ENCODE measurements at places on chromosomes 5 and 9. TPM values are rescaled to one million over a fixed set of nuclear protein-coding genes. Genes with fewer than 3 reads are reported as not detected.

DNA sequence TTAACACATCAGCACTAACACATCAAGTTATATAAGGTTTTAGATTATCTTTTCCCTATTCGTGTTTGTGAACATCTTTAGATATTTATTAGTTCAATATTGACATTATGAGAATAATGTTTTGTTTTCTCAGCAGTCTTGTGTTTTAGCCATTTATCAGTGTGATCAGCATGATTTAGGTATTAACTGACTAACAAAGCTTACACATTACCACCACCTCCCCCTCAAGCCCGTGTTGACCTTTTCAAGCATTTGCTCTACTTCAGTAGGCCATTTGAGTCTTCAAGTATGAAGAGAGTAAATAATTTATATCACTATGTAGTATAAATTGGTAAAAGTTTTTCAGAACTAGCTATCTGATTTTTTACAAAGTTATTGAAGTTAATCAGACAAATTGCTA lies 6.9 kb downstream of the PBX3 start:
- ATAC-seq, result no peak

DNA sequence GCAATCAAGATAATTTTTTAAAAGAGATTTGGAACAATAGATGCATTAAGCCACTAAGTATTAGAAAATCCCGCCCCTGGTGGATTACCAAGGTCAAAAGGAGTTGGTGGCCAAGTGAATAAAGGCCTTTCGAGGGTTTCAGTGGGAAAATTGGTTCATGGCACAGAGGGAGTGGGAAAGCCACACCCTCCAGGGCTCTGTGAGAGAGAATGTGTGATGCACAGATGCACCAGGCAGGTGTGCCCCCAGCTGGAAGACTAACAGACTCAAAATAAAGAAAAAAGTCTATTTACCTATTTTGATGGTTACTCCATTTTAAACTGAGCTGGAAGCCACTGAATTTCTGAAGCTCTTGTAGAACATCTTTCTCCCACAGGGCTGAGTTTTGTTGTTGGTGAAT lies 278.0 kb downstream of the DRD1 start:
- ATAC-seq, result no peak

ZFAND5 gene
- 104 TPM for total RNA-seq

DNA sequence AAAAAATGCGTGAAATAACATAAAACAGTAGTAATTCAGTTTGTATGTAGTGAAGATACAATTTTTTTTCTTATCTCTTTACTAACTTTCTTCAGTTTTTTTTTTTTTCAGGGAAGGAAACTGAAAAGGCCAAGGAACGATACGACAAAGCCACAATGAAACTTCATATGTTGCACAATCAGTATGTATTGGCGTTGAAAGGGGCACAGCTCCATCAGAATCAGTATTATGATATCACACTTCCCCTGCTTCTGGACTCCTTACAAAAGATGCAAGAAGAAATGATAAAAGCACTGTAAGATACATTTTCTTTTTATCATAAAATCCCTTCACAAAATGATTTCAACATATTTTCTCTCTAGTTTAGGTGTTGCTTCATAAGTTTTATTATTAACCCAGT lies 120.0 kb downstream of the FER start:
- ATAC-seq, result no peak

DNA sequence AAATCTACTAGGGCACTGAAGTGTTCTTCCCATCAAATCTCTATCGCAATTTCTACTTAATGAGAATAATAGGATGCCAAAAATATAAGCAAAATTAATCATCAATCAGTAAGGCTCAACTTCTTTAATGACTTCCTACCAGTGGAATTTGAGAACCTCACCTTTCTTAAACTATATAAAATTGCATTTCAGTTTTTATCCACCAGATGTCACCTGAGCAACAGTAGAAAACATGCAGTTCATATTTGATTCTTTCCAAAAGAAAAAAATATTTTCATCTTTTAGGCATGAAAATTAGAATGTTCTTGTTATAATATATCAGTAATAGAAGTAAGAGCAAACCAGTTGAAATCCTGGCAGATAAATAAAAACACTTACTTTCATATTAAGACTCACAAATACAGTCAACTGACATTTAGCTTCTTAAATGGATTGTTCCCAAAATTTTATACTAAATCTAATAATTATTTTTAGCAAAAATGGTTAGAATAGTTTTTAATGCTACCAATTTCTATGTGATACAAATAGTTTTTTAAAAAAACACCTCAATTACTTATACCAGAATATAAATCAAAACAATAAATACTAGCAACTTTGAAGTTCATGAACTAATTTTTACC lies 13.4 kb upstream of the CCDC112 start:
- ATAC-seq, result no peak

DNA sequence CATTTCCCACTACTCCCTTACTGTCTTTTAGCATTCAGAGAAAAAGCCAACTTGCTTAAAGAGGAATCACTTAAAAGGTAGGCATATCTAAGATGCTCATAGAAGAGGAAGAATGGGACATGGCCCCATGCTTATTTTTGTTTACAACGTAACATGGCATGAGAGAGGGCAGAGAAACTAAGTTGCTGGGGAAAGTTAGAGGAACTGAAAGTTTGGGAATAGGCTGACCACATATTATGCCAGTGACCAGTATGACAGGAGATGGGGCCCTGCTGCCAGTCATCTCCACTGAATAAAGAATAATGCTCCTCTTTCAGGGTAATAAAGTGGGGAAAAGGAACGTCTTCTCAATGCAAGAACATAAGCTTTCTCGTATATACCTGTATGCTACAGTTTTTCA lies 1.9 kb downstream of the PLPP6 start:
- ATAC-seq, result no peak

- no peak for ATAC-seq
Observed at GRCh38 chr9:134785325-134786108, 95.1 kb upstream of the FCN2 start.

- ATAC-seq, result no peak
Observed at GRCh38 chr5:61245936-61246335, 83.7 kb upstream of the SMIM15 start.

TMEM215 gene
- total RNA-seq, result not detected

DELE1 gene
- total RNA-seq, result 80.4 TPM

DNA sequence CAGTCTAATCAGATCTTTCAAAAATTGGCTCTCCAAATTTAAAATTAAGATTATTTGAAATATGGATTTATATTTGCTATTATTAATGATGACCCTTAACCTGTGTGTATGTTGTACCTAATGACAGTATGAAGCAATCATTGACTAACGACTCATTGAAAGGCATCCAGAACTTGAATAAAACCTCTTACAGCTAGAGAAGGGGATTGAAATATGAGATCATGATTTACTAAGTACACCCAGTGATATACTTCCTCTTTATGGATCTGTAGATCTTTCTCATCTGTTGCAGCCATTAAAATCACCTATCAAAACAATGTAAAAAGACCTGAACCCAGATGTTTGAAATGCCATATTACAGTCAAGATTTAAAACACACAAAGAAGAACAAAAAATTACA lies 126.5 kb downstream of the RPS23 start:
- ATAC-seq, result no peak

GRCh38 chr5:132677682-132678400 lies 4.1 kb downstream of the IL4 start:
- no peak for ATAC-seq

GRCh38 chr9:6955251-6955921 lies 197.6 kb downstream of the KDM4C start:
- ATAC-seq, result peak; percentile 73
